H7 (cell line): ENCODE measurements at places on chromosomes 1 and 21. TPM values are rescaled to one million over a fixed set of nuclear protein-coding genes. Genes with fewer than 3 reads are reported as not detected.

DNA sequence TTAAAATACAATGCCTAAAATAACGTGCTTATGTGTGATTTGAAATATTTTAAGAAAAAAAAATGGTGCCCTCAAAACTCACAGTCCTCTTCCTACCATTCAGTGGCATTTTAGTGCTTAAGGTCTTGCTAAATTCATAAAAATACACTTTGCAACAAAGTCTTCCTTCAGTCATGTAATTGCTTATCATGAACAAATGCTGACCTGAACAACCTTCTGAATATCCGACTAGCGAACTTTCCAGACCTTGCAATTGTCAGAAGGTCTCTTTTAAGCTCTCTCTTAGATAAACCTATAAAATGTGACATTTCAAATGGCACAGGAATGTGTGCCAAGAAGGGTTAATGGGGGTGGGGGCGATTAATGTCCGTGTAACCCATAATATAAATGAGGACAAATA is 858 bp downstream of the BRINP3 start:
- no peak for DNase-seq

- no peak for DNase-seq
Measured at GRCh38 chr1:63976006-63976405, 202.2 kb downstream of the ROR1 start.

- no peak for DNase-seq
Measured at GRCh38 chr1:236059011-236059410, 5.9 kb downstream of the NID1 start.

DNA sequence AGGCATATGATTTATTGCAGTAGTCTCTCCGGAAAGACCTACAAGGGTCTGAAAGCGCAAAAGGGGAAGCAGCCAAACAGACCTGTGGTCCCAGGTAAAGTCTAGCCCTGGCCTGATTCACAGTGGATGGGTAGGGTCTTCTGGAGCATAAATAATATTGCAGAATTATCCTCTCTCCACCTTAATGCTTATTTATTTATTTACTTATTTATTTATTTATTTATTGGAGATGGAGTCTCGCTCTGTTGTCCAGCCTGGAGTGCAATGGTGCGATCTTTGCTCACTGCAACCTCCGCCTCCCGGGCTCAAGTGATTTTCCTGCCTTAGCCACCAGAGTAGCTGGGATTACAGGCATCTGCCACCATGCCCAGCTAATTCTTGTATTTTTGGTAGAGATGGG is 11.8 kb upstream of the KLHDC8A start:
- no peak for DNase-seq

- peak; percentile 43 for DNase-seq
Measured at GRCh38 chr1:7177021-7177420, 391.8 kb downstream of the CAMTA1 start.

DNA sequence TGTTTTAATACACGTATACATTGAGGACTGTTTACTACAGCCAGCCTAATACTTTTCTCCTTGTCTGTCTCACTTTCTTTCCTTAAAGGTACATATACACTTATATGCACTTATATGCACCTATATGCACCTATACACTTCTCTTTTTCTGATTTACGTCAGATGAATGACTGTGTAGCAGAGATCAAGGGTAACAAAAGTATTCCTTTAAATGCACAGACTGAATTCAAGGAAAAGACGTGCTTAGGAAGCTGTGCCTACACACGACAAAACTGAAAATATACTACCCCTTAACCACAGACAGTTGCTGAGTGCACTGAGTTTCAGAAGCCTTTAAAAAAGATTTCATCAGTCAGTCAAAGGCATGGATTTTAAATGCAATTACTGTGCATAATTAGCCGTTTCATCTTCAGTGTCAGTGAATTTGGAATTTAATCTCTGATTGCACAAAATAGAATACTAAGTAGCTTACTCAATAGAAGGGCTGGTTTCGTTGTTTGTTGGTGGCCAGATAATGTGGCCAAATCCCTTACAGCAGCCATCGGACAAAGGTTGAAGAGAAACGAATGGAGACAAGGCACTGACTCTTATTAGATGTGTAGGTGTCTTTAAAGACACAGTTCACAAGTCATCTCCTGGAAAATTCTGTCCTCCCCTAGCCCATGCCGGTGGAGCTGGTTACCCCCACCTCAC is 38.3 kb upstream of the TARBP1 start:
- DNase-seq = no peak

DNA sequence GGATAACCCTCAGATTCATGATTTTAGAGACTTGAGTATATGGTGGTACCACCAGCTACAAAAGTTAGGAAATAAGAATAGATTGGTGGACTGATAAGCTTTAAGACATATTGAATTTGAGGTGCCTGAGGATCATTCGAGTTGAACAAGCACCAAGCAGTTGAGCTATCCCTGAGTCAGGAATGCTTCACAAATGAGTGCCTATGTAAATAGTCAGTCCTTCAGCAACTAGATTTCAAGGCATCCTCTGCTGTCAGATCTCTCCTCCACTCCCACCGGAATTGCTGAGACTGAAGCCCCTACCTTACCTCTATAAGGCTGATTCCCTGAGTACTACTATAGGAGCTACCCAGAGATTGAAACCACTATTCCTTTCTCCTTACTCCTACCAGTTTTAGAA is 7.1 kb downstream of the BTF3L4 start:
- DNase-seq = no peak

DNA sequence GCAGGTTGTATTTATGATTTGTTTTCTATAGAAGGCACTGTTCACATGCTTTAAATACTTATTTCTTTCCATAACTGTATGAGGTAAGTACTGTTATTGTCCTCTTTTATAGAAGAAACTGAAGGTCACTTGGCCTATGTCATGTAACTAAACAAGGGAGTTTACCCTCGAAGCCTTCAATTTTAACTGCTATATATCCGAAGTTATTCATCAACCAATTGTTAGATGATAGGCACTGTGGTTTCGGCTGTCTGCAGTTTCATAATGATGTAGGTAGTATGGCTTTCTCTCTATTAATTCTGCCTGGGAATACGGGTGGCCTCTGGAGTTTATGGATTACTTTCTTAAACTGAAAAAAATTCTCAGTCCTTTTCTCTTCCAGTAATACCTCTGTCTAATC is 413.3 kb upstream of the ADGRL2 start:
- DNase-seq = no peak

GRCh38 chr1:231951374-231951773 is 324.8 kb downstream of the DISC1 start:
- no peak for DNase-seq

DNA sequence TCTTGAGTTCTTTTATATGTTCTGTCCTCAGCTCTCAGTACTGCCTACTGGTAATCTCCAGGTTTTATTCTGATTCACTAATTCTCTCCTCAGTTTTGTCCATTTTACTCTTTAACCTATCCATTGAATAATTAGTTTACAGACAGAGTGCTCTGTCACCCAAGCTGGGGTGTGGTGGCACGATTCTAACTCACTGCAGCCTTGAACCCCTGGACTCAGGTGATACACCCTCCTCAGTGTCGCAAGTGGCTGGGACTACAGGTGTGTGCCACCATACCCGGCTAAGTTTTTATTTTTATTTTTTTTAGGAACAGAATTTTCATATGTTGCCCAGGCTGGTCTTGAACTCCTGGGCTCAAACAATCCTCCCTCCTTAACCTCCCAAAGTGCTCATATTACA is 14.0 kb downstream of the RAB4A start:
- DNase-seq = no peak

DNA sequence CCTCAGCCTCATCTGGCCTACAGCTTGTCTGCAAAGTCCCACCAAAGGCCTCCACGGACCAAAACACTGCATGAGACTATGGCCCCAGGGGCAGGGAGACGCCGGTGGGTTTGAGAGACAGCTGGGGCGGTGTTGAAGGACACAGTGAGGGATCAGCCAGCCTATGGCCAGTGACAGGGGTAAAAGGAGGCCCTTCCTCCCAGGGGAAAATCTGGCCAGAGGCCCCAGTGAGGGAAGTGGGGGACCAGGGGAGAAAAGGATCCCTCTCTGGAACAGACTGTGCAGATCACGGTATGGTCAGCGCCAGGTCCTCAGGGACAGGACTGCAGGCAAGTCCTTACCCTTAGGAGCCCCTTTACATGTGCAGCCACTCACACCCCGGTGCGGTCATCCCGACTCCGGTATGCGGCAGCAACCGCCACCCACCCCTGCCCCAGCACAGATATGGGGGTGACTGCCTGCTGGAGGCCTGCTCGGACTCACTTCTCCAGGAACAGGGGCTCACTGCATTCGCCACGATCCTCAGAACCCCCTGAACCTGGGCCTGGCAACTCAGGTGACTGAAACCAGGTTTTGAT is 1.3 kb downstream of the CERS2 start:
- peak; percentile 61 for DNase-seq

DNA sequence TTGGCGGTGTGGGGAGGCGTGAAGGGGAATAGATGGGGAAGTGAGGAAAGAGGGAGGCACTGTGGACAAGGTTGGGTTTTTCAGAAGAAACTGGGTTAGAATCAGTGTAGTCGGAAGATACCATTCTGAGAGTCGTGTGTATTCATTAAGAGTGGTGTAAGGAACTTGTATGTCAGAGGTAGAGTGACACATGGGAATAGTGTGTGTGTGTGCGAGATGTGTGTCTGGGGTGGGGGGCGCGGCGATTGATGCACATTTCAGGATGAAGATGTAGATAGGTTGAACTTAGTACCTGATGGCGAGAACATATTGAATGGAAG is 878 bp downstream of the SMG7 start:
- DNase-seq = no peak

GRCh38 chr1:19644395-19644680 is 227 bp downstream of the NBL1 start:
- DNase-seq = peak; percentile 88

DNA sequence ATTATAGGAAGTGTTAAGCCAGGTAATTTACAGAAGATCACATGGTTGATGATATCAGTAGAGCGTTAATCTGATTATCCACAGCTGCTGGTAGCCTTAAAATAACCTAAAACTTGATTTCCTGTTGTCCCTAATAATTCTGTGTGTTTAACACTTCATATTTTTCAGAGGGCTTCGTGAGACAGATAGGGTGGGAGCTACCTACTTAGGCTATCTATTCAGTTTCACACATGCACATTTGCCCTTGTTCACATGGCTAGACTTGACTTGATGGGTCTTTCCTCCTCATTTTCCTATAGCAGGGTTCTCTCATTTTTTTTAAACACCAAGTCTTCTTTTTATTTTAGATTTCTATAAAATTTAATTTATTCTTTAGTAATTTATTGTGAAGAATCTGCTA is 11.0 kb downstream of the BACH1 start:
- no peak for DNase-seq

MYOG gene
- not detected in 2 replicates for total RNA-seq

S100A7A gene
- total RNA-seq = not detected in 2 replicates

ZYG11A gene
- 6.8 and 14.0 TPM in 2 replicates for total RNA-seq

C1QA gene
- total RNA-seq = not detected in 2 replicates

PLA2G2A gene
- total RNA-seq = 0.44 TPM in 1 of 2 replicates, not detected in the other

CFAP107 gene
- not detected in 2 replicates for total RNA-seq
